ENCODE measurements at places on chromosomes 7 and 10. TPM values are rescaled to one million over a fixed set of nuclear protein-coding genes. Genes with fewer than 3 reads are reported as not detected.

DNA sequence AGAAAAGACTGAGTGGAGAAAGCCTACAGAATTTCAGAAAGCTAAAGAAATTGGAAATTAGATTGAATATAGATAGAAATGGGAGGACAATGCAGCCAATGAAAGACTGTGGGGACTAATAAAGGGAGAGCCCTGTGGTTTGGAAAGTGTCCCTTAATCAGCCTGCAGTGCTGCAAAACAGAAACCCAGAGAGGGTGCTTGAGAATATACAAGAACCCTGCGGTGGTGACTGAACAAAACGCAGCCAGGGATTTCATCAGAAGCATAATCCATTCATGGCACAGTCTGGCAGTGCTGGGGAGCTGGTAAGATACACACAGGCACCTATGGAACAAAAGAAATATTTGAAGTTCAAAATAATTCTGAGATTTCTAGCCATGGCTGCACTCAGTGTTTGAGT, 19.1 kb downstream of the CEP41 start:
- no peak for DNase-seq

GRCh38 chr10:44426247-44427034, 41.5 kb upstream of the CXCL12 start:
- DNase-seq, result no peak

DNA sequence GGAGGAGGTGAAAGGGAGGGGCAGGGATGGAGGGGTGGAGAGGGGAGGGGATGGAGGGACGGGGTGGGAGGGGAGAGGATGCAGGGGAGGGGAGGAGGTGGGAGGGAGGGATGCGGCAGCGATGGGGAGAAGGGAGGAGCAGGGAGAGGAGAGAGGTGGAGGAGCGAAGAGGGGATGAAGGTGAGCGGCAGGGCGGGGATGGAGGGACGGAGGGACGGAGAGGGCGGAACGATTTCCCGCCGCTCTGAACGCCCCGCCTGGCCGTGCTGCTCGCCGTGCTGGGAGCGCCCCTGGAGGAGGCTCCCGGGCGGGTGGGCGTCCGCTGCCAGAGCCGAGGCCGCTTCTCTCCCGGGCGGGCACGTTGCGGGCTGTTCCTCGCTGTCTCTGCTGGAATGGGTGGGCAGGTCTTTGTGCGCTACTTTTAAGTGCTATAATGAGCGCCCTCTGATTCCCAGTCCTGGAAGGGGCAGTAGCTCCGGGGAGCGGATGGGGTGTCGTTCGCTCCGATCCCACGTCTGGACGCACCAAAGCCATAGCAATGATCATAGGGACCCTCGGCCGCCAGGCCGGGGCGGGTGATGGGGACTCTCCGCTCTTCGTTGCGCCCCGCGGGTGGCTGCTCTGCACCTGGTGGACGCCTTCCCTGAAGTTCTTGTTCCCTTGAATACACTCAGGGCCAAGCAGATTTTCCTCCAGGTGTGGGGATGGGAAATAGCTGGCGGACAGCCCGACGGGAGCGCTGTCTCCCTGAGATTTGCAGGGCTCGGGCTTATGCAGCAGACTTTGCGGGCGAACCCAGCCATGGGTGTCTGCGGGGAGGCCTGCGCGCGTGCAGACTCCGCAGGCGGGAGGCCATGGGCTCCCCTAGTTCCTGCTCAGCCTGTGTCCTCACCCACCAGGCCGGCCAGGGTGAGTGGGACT, 81.1 kb upstream of the CPXM2 start:
- no peak for DNase-seq

- no peak for DNase-seq
Measured at GRCh38 chr10:93064874-93065660, 4.5 kb downstream of the CYP26C1 start.

GRCh38 chr10:36759141-36759805, 366.1 kb upstream of the ANKRD30A start:
- no peak for DNase-seq

DNA sequence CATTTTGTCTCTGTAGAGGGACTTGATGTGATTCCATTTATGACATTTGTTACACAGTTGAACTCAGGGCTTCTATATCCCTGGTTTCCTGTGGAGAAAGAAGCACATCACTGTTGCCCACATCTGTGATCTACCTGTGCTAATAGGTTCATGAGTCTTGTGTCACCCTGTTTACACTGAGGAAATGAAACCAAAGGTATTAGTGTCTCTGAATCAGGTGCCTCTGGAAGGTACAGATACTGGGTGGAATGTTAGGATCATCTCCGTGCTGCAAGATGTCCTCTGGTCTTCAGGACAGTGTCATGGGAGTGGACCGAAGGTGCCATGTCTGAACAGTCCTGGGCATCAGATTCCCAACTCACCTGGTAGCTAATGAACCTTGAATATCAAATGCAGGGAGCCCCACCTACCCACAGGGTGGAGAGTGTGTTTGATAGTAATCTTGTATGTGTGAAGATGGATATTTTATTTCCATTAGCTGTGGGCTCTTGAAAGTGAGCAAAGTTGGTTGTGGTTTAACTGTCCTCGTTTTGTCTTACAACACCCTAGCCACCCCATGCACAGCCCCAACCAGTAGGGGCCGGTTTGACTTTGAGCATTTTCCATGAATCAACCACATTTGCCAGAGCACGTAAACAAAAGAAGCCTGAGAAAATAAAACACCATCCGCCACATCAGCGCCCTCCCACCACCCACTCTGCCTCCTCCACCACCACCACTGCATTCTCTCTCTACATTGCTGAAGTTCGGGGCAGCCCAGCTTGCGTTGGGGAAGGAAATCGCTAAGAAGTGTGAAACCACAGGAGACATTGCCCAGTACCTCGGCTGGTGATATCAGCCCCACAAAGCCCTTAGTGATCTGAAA, 40.7 kb downstream of the TARP start:
- DNase-seq, result peak; percentile 64

ATP6V0A4 gene
- not detected for total RNA-seq
